ENCODE measurements at places on chromosomes 1 and 21.
A peak's percentile ranks its signal among the peaks of the same experiment; 100 is the strongest.

DNA sequence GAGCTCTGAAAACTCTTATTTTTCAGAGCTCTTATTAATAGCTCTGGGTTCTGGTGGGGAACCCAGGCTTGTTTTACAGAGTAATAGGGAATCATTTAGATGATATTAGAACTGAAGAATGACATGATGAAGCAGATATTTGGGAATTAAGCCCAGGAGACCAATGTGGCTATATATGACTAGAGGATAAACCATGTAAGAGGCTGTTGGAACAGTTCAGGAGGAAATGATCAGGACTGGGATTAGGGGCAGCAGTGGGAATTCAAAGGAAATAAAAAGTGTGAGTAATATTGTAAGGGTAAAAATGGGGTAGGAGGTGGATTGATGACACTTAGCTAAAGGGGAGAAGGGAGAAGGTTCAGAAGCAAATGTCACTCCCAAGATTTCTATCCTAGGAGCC, 58.6 kb downstream of the GIPC2 start:
- DNase-seq, result no peak

DNA sequence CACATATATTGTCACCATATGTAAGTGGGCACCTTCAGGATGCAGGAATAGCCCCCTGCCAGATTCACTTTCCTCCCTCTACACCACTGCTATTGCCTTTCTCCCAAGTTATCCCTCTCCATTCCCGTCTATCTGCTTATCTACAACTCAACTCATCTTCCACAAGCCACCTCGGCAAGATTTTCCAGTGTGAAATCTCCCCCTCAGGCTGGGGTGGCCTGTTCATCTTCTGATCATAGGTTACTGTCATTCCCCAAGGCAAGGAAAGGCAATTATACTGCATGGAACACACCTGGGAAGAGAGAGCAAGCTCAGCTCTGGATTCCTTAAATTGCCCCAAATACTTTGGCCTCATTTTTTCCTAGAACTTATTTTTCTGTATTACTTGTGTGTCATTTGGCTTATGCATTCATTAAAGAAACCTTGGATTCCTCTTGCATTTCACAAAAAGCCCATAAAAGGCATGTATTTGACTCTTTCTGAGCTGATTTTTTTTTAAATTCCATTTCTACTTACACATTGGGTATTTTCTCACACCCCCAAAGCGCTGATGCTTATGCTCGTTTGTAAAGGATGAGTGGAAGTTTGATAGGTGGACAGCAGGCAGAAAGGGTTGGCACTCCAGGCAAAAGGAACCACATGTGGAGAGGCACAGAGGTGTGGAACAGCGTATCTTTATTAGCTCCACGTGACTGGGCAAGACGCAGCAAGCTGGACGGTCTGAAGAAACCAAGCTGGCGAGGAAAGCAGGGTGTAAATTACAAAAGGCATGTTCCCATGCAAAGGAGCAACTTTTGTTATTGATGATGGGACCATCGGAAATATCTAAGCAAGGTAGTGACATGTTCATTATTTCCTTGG, 169.7 kb upstream of the RAB4A start:
- DNase-seq, result no peak

DNA sequence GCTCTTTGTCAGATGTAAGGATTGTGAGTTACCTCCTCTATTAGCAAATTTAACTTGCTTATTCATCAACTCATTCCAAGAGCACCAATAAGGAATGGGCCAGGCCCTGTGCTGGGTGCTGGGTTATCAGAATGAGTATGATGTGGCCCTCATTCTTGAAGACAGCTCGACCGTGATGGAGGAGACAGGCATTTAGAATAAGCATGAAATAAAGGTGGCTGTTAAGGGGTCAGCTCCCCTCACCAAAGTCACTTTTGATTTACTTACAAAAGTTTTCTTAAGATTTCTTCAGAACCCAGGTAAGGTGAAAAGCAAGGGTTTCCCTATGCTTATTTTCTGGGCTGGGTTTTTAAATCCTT, 15.3 kb upstream of the PADI1 start:
- no peak for DNase-seq

GRCh38 chr1:46412893-46413595, 18.9 kb downstream of the FAAH start:
- no peak for DNase-seq

DNA sequence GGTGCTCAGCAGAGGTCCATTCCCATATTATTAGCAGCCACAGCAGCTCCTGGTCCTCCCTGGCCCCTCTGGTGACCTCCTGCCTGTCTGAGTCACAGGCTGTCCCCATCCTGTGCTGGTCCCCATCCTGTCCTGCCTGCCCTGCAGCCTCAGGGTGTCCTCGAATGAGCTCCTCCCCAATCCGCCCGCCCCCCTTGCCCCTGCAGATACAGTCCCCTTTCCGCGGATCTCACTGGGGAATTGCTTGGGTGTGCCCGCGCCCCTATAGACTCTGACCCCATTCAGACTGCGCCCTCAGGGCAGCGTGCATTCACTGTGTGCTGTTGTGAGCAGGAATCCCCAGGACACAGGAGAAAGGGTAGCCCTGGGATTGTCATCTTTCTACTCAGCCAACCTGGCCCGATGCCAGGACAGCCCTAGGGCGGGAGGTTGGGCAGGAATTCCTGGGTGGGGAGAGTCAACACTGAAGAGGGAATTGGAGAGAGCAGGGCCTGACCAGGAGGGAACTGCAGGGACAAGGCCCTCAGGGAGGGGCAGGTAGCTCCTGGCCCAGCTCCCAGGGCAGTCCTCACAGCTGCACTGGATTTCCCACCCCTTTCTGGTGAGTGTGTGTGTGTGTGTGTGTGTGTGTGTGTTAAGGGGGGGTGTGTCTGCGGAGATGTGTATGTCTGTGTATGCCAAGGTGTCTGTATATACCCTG, 1.1 kb upstream of the GUCA2A start:
- peak; percentile 95 for DNase-seq

- DNase-seq, result peak; percentile 84
These were observed 710 bp upstream of the SLC30A1 start for GRCh38 chr1:211579440-211580302.

All from NCI-H1105 (cell line).